ENCODE measurements at places on chromosomes 1 and 21. TPM values are rescaled to one million over a fixed set of nuclear protein-coding genes. Genes with fewer than 3 reads are reported as not detected.

The CD2 gene
- total RNA-seq, result not detected

The AP4B1 gene
- total RNA-seq, result 26.7 TPM

The MAGI3 gene
- 15.6 TPM for total RNA-seq

The TNFRSF4 gene
- 4.8 TPM for total RNA-seq

GRCh38 chr1:115036814-115037507 lies 7.3 kb downstream of the TSHB start:
- DNase-seq, result no peak

DNA sequence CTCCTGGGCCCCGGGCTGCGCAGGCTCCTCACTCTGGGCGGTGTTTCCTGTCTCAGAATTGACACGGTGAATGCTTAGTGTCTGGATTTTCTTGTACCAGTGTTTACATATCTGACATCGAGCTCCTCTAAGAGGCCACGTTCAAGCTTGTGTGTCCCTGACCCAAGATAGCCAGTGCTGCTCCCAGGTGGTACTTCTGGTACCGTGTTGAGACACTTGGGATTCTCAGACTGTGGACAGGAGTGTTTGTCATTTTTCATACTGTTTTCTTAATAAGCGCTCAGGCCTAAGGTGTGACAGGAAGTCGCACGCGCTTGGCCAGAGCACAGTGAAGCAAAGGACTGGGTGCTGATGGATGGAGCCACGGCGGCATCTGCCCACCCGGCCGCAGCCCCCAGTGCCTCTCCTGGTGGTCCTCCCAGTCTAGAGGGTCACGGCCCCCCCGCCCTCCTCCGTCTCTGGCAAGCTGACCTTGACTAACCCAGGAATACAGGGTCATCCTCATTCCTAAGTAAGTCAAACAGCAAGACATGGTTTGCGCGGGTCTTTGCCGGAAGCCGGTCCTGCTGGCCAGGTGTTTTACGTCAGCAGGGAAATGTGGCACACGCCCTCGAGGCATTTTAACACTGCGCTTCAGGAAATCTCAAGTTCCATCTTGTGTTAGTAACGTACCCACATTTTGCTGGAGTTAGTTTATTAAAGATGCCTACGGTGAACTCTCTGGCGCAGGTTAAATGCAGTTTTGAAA lies 8.0 kb downstream of the PEX10 start:
- no peak for DNase-seq

- no peak for DNase-seq
Measured at GRCh38 chr1:56834137-56834900, 15.1 kb upstream of the FYB2 start.

- no peak for DNase-seq
Measured at GRCh38 chr1:32903991-32904785, 3.0 kb upstream of the TMEM54 start.

DNA sequence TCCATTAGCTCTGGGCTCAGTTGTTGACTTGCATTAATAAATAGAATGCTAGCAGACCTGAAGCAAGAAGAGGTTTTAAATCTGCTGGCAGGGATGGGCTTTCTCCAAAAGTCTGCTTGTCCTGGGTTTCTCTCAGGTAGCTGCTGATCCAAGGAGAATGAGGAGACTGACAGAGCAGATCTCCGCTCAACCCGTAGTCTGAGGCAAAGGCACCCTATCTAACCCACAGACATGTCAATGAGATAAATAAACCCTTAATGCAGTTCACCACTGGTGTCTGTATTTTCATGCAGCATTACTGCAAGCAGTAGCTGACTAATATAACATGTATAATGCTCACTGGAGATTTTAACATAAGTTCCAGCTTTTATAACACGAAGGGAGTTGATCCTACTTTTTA lies 44.1 kb upstream of the RGS21 start:
- DNase-seq, result no peak

DNA sequence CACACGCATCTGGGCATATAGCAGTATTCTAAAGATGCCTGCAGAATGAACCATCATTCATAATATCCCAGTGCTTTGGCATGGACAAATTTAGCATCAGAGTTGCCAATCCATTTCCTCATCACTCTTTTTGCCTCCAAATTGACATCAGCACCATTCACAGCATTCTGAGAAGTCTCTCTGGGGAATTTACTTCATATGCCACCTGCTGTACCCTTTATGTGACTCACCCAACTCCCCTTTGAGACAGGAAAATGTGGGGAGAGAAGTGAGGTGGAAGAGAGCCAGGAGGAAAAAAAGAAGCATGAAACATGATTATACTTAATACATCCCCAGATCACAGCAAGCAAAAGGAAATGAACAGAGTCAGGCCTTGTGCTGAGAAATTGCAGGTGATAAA lies 37.4 kb downstream of the RAB3B start:
- DNase-seq, result no peak

- no peak for DNase-seq
Measured at GRCh38 chr1:39269349-39269748, 64.9 kb downstream of the MACF1 start.

DNA sequence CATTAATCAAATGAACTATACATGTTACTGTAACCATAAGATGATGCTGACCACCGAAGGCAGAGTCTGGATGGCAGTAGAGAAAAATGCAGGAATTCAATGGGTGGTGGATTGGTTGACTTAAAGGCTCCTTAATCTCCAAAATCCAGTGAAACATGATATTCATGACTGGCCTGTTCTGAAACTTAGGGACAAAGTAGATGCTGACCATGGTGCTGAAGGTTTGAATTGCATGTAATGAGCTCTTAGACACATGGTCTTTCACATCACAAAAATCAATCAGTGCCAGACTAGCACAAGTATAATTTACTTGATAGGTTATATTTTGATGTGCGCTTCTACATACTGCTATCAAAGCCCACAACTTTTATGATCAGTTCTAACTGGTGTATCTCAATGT lies 30.9 kb upstream of the NTMT2 start:
- peak; percentile 37 for DNase-seq

DNA sequence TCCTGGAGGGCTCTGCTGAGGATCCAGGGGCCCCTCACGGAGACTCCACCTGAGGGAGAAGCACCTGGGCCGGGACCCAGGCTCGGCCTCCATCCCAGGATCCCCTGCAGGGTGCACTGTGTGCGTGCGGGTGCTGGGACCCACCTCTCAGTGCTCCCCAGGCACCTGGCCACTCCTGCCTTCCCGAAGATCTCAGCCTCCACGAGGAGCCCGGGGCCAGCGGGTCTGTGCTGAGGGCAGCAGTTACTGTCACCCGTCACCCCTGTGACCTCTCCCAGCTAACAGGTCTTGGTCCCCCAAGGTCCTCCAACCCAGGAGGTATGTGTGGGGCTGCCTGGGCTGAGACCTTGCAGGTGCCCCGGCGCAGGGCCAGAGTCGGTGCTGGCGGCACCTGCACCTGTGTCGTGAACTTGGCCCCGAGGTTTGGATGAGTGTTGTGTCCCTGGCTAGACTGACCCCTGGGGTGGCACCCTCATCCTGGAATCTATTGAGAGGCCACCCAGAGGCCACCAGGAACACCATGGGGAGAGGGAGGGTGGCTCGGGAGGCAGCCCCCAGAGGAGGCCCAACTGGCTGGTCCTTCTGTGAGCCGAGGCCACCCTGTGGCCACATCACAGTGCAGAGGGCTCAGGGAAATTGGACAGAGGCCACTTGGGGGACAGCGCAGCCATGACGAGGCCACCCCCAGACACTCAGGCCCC lies 17.7 kb downstream of the MORN1 start:
- DNase-seq, result no peak

DNA sequence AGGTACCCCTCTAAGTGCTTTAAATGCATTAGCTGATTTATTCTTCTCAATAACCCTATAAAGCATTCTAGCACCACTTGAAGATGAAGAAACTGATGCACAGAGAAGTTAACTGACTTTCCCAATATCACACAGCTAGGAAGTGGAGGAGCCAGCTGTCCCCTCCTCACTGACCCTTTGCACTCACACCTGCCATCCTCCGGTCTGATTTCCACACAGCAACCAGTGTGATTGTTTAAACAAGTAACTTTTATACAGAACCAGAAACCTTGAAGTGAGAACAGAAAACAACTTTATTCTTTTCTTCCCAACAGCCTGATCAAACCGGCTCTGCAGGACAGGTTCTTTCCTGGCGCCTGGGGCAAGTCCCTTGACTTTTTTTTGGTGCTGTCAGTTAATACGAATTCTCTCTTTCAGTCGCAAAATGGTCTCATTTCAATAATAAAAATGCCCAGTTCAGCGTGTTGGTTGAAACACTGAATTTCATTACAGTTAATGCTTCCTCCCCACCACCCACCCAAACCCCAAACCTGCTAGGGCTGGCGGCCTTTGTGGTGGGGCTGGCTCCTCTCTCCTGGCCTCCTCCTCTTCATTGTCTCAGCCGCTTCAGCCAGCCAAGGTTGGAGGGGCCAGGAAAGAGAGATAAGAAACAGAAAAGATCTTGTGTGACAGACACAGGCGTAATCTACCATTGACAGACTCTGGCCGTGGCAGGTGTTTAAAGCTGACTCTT lies 26.4 kb upstream of the EEIG2 start:
- no peak for DNase-seq

- DNase-seq, result peak; percentile 35
Measured at GRCh38 chr1:66733348-66734017, 18.8 kb upstream of the DYNLT5 start.

DNA sequence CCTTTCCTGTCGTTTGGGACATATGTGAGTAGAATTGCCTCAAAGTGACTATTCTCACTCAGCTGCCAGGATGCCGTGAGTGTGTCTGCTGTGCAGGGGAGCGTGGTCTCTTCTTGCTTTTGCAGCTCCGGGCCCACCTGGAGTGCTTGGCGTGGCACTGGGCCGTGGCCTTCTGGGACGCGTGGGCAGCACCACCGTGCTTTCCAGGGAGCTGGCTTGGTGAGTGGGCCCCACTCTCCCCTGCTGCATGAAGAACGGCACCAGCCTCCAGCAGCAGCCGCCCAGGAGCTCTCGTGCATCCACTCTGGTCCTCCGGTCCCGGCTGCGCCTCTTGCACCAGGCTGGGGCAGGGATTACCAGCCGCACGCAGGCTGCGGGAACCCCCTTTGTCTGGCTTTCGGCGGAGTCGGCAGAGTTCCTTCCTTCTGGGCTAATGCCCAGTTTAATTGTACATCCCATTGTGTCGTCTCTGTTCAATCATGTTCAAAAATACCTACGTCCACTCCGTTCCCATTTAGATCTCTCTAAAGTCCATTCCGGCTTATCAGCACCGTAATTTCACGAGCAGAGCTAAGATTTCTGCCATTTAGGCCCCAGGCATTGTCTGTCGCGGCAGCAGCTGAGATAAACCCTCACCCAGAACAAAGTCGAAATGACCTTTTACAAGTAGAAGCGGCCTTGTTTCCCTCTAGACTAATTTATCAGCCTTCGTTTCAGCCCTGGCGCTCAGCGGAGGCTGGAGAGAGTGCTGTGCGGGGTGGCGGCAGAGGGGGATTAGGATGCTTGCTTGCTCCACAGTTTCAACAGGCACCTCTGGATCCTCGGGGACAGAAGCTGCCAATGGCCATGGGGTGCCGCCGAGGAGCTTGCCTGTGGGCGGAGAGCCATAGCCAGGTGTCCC lies 129.6 kb downstream of the PRDM16 start:
- no peak for DNase-seq

DNA sequence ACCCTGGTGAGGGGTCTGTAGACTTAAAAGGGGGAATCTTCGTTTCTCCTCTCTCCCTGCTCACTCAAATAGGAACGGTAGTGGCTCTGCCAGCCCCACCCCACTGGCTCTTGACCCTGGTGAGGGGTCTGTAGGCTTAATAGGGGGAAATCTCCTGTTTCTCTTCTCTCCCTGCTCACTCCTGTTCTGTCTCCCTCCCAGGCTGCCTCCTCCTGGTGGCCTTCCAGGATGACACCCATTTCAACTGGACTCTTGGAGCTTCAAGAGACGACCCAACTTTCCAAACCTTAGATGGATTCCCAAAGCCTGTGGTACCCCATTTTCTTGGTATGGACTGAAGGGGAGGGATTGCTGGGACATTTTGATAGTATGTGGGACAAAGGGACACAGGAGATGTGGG lies 1.4 kb upstream of the EPHB2 start:
- peak; percentile 37 for DNase-seq

DNA sequence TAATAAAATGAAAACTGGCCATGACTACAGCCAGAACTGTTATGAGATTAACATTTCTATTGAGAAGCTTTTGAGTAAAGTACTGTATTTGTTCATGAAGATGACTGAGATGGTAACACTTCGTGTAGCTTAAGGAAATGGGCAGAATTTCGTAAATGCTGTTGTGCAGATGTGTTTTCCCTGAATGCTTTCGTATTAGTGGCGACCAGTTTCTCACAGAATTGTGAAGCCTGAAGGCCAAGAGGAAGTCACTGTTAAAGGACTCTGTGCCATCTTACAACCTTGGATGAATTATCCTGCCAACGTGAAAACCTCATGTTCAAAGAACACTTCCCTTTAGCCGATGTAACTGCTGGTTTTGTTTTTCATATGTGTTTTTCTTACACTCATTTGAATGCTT lies 164.0 kb downstream of the NEK7 start:
- no peak for DNase-seq

DNA sequence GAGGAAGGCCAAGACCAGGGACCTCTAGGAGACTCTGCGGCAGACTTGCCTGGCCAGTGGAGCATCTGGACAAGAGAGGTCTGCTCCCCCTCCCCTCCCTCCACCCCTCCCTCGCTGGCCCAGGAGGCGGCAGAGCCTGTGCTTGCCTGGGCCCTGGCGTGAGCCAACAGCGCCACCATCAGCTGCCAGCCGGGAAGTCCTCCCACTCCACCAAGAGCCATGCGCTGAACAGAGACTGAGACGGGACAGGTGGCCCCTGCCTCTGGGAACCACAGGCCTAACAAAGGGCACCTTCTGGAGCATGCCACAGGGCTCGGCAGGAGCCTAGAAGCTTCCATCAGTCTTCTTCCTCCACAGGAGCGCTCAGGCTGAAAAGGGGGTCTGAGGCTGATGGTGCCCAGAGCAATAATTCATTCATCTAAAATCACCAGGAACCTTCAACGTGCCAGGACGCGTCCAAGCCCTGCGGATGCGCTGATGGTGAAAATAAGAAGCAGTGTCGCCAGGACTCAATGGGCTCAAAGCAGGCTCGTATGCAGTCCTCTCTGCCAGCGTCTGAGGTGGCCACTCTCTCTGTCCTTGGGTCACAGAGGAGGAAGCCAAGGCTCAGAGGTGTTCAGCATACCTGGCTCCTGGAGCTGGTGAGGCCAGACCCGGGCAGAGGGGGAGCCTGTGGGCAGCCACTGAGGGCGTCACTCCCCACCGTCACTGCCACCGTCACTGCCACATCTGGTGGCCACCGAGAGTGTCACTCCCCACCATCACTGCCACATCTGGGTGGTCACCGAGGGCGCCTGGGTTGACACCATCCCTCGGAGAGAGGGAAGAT lies 161.2 kb downstream of the NPHP4 start:
- no peak for DNase-seq

DNA sequence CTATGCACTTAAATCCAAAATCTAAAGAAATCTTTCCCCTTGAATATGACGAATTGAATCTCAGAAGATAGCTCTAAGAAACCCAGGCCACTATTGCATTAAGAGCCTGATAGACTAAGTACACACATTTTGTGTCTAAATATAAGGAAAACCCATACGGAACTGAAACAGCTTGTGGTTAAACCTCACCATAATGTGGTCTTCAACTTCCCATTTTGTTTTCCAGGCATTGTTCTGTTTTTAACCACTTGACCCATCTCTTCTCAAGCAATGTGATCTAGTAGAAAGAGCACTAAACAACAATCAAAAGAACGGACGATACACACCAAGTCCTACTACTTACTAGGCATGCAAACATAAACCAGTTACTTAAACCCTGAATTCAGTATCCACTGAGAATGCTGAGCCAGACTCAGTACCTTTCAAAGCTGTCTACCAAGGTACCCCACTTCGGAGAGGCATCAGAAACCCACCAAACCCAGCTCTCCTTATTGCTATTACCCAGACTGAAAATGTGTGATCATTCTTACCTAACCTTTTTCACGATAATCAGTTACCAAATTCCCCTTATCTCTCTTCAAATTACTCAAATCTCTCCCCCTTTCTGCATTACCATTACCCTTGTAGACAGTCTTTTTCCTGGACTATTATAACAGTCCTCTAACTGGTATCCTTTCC lies 12.8 kb downstream of the OTUD7B start:
- no peak for DNase-seq
